GM12864 (cell line): ENCODE measurements at places on chromosomes 5 and 9.

DNA sequence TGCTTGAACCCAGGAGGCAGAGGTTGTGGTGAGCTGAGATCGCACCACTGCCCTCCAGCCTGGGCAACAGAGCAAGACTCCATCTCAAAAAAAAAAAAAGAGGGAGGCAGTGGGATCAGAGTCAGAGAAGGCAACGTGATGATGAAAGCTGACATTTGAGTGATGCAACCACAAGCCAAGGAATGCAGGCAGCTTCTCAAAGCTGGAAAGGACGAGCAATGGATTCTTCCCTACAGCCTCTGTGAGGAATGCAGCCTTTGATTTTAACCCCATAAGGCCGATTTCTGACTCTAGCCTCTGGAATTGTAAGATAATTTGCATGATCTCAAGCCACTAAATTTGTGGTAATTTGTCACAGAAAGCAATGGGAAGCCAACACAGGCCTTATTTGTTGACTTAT lies 9.8 kb downstream of the TGFBI start:
- no peak for DNase-seq

DNA sequence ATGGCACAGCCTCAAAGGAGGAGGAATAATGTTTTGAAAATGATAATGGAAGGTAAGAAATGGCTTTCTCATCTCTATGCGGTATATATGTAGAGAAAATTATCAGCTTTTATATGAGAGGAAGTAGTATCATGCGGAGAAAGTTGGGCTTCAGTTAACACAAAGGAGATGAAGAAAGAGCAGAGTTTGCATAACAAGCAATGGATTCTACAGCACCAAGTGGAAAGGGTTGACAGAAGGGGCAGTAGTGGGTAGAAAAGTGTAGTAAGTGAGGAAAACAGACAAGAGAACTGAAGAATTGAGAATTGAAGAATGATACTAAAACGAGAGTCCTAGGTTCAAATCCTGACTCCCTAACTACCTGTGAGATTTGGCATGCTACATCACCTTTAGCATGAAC lies 51.0 kb downstream of the GNG10 start:
- DNase-seq = no peak

DNA sequence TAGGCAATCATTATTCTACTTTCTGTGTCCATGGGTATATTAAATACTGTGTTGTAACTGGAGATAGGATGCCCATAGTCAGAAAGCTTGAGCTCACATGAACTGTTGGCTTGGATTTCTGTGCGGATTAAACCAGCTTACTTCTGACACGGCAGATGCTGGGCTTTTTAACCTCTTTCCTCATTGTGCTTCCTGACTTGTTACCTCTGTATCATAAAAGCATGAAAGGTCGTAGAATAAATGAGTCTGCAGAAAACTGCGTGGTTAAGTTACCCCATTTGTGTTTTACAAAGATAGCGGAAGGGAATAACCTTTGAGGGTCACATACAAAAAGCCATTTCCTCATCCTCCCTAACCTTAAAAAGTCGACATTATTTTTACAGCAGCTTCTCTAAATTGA lies 199.5 kb upstream of the DMRT1 start:
- no peak for DNase-seq

- DNase-seq = no peak
Measured at GRCh38 chr9:128393145-128393775, 22.1 kb downstream of the URM1 start.

- no peak for DNase-seq
Measured at GRCh38 chr9:15361737-15362136, 54.7 kb upstream of the TTC39B start.

DNA sequence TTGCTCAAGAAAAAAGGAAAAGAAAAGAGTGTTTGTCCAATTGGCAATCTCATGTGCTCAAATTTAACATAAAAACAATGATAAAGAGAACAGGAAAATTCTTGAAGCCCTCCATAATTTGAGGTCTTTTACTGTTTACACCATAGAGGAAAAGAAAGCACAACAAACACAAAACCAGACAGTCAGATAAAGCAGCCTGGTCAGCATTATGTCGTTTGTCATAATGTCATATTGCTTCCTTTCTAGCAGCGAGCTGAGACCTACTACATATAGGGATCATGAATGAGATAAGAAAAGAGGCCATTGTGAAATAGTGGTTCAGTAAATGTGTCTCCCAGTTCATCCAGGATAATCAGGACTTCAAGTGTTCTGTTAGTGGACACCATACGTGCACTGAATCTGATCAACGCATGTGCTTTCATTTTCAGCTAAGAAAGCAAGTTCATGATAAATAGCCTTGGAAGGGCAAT lies 64.7 kb upstream of the SELENOP start:
- DNase-seq = no peak

DNA sequence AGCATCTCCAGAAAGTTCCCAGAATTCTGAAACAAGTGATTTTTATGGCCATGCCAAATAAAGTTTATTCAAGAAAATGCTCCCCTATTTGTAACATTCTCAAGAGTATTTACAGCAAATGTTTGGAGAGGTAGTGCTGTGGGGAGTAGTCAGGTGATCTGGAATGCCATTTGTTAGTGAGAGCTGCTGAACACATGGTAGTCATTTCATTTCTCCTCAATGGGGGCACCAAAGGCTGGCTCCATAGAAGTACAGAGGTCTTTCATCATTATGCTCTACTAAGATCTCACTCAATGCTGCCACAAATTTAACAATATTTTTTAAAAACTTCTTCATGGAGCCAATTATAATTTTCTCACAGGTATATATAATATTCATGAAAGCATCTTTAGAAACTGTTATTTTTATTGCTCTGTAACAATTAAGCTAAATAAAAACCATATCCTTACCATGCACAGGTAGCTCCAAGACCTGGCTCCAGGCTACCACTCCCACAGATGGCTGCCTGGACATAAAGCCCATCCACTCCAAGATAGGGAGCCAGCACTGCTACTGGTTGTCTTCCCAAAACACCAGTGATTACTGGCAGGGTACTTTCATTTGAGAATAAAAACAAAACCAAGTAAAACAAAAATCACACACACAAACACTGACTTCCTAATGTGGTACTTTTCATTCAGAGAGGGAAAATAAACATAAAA lies 200.8 kb downstream of the PLK2 start:
- no peak for DNase-seq

- DNase-seq = no peak
Measured at GRCh38 chr5:98517560-98518366, 255.7 kb upstream of the RGMB start.

DNA sequence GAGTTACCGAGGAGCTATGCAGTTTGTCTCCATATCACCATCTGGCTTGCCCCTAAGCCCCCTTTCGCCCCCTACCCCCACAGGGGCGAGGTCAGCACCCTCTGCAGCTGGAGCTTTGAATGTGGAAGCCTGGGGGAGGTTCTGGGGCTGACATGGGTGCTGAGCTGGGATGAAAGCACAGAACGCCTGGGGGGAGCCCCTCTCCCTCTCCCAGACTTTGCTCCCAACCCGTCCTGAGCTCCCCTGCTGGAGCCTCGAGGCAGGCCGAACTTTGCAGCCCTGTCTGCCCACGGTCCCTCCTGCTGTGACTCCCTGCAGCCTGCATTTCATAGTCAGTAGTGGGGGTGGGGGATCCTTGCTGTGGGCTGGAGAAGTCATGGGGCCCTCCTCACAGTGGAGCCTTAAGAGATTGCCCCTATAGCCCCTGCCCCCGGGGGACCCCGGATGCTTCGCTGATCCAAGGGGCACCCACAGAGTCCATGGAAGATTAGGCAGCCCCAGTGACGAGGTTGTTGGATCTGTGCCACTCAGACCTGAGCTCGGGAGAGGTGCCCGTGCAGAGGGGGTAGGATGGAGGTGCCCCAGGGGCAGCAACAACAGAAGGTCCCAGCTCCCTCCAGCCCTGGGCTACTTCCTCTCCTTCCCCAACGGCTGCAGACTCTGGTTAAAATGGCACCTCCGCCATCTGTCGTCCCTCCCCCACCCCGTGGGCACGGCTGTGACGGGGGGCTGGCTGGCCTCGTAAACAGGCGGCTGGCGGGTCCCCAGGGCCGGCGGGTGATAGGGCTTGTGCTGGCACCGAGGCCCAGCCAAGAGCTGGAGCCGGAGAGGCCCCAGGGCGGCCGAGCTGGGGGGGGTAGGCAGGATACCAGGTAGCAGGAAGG lies 162.0 kb downstream of the C9orf50 start:
- no peak for DNase-seq

GRCh38 chr9:36748322-36748899 lies 175.7 kb downstream of the MELK start:
- DNase-seq = no peak

GRCh38 chr5:100539519-100539918 lies 4.3 kb downstream of the FAM174A start:
- DNase-seq = no peak

DNA sequence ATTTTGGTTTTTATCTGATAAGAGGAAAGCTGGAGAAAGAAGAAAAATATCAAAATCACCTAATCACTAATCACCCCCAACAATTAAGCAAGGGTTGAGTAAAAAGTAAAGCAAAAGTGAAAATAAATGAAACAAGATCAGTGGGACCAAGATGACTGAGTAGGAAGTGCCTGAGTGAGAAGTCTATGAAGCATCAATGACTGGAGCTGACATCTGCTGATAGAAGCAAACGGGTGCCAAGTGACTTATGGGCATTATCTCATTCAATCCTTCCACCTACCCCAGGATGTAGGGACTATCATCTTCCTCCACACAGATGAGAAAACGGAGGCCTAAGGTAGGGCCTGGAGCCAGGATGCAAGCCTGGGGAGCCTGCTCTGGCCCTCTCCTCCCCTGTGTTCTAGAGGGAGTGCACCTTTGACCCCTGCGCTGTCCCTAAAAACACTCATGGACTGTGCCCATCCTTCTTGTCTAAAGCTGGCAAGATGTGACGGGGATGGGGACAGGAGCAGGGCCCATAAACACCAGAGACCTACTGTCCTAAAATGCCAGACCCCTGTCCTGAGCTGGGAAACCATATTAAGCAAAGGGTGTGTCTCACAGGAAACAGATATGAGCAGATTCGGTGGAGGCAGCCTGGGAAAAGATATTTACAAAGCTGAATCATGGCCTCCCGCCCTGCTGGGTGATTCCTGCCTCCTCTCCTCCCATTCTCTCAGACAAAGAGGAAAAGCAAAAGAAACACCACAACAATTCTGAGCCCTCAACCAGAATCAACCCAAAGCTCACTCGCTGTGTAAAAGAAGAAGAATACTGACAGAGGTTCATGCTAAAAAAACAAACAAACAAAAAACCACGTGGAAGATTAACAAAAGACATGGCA lies 116.0 kb downstream of the AUH start:
- no peak for DNase-seq

GRCh38 chr5:127112347-127112864 lies 39.1 kb upstream of the C5orf63 start:
- no peak for DNase-seq

DNA sequence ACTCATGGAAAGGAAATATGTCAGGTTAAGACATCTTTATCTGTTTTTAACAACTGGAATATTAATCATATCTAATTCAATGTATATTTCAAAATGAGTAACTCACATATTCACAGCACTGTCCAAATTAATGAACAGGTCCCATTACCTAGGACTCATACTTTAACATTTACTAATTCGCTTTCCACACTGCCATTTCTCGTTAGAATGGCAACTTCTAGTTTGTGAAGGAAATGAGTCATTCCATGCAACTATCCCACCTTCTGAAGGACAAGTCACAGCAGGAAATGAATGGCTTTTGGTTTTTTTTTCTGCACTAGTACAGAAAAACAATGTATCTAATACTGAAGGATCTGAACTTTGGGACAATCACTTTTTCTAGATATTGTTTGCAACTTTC lies 24.6 kb upstream of the IFNK start:
- no peak for DNase-seq

DNA sequence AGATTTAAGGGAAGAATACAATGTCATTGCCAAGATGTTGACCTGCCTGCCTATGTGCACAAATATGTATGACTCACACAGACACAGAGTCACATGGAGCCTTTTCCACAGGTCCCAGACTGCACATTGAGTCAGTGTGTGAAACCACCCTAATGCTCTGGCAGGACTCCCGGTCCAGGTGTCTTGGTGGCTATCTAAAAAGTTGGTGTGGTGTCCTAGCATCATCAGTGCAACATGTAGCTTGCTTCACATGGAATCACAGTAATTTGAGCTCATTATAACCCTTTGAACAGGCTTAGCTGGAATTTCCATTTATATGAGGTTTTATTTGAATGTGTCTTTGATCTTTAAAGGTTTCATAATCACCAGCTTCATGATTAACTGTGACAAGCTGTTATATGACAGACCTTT lies 10.7 kb downstream of the IFNA5 start:
- DNase-seq = peak; percentile 4

DNA sequence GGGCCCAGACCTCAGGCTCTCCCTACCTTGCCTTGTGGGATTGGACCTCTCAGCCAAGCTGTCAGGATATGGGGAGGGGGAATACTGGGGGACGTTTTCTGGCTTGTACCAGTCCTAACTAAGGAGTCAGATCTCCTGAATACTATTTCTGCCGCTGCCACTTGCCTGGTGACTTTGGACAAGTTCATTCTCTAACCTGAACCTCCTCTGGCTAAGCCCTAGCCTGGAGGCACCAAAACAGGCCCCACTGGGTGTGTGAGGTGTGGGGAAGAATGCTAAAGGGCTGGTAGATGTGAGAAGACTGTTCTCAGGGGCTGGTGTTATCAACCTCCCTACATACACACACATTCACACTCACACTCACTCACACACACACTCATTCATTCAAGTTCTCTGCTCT lies 1.1 kb downstream of the SLC6A7 start:
- no peak for DNase-seq

GRCh38 chr5:11000515-11001353 lies 239.7 kb upstream of the DAP start:
- DNase-seq = no peak

GRCh38 chr9:121286688-121286972 lies 18.7 kb downstream of the GSN start:
- DNase-seq = no peak

- no peak for DNase-seq
Measured at GRCh38 chr5:73280821-73281746, 108.1 kb downstream of the TMEM174 start.

GRCh38 chr9:132586830-132587591 lies 4.6 kb downstream of the BARHL1 start:
- no peak for DNase-seq

GRCh38 chr5:113085880-113086409 lies 109.3 kb downstream of the DCP2 start:
- no peak for DNase-seq

- no peak for DNase-seq
Measured at GRCh38 chr5:32712481-32713360, 1.6 kb downstream of the NPR3 start.

- DNase-seq = no peak
Measured at GRCh38 chr5:127089191-127089590, 15.9 kb upstream of the C5orf63 start.

- DNase-seq = no peak
Measured at GRCh38 chr9:18863791-18864190, 169.2 kb downstream of the SAXO1 start.

DNA sequence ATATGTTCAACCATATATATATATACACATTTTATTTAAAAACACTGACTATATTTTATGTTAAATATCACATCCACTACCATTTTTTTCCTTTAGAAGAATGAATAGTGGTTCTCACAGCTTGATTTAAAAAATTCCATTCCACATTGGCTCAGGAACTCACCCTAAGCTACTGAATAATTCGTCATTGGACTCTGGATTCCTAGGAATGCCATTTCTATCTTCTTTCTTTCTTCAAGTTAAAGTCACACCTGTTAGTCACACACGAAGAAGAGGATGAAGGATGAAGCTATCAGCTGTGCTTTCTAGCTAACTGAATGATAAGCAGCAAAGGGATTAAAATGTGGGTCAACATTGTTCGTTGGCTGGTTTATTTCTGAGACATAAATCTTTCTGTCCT lies 7.9 kb downstream of the ELOVL7 start:
- DNase-seq = no peak
